Progenitor cell of endocrine pancreas (in vitro differentiated cells): ENCODE measurements at places on chromosomes 6 and 20. TPM values are rescaled to one million over a fixed set of nuclear protein-coding genes. Genes with fewer than 3 reads are reported as not detected.

DNA sequence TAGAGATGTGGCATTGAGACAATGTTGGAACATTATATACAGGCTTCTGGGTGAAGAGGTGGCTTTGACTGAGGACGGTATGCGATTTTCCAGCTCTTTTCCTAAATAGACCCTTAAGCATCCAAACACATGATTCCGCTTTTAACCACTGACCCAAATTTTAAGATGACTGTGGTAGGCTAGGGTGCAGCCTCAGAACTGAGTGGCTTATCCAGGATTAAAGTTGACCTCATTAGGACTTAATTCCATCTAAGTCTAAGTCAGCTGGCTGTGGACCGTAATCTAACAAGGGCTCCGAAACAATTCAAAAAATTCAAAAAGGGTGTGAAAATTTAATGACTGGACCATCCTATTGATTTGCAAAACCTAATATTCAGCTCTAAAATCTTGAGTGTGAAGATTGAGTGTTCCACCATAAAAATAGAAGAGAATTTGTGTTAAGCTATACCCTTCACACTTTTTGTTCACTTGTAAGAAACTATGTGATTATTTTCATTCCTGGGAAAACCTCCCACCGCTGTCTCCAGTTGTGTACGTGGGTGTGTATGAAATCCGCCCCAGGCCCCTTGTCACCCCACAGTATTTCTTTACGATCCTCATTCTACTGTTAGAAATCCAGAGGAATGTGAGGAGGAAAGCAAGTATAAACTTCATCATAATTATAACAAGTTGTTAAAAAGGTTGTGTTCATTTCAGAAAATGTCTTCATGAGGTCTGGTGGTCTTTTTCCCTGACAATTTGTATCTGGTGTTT lies 2.7 kb downstream of the PCMTD2 start:
- H3K4me3 ChIP-seq, result no peak overlapping the region
- no peaks in the 10 kb centered on the region for H3K27me3 ChIP-seq
- H3K36me3 ChIP-seq, result peaks cover 2% of the 10 kb centered on the region
- no peak overlapping the region for H3K27ac ChIP-seq

Gene SOX12
- 54.8 and 59.0 TPM in 2 replicates for total RNA-seq

Gene LRRN4
- 5.6 and 7.7 TPM in 2 replicates for total RNA-seq

Gene MMP24
- total RNA-seq, result 3.4 TPM in 2 replicates

DNA sequence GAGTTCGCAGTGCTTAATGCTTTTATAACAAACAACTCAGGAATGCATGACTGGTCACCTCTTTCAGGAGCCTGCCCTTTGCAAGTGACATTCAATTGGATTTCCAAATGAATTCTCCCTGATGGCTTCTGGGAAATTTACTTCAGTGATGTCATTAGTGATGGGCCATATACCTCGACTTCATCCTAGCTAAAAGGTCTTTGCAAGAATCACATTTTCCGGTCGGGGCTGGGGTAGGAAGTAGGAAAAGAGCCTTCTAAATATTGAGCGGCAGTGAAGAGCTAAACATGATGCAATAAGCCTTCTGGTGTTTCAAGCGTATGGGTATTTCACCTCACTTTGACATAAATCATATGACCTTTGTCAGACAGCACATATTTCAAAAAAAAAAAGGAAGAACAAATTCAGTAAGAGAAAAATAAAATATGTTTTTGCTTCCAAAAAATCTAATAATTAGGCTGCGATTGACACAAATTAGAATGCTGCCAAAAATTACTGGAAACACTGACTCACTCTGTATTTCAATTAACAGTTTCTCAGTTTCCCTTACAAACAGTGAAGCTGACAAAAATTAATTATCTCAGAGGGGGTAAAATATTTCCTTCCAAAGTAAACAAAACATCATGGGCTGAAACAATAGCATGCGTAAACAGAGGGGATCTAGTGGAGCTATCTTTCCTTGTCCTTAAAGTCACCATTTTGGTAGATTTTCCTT lies 39.8 kb downstream of the ADTRP start:
- no peak overlapping the region for H3K4me3 ChIP-seq
- H3K27ac ChIP-seq, result no peak overlapping the region
- H3K36me3 ChIP-seq, result no peaks in the 10 kb centered on the region
- peaks cover 23% of the 10 kb centered on the region for H3K4me1 ChIP-seq
- no peak for DNase-seq
- peaks cover 4% of the 10 kb centered on the region for H3K27me3 ChIP-seq

DNA sequence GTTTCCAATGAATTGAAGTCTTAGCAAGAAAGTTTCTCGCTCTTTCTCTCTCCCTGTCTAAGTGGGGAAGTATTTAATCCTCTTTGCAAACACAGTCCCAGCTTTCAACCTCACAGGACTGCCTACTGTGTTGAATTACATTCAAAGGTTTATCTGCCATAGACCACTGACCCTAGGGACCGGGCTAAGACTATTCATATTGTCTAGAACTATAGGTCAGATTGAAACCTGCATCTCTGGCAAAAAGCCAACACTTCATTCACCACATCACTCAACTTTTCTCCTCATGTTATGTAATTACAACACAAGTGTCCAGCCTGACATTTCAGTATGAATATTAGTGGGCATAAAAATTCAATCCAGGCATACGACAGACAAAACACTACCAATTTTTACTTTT lies 314.7 kb upstream of the RSPO3 start:
- no peak overlapping the region for H3K4me3 ChIP-seq
- H3K36me3 ChIP-seq, result no peaks in the 10 kb centered on the region
- no peak for DNase-seq

DNA sequence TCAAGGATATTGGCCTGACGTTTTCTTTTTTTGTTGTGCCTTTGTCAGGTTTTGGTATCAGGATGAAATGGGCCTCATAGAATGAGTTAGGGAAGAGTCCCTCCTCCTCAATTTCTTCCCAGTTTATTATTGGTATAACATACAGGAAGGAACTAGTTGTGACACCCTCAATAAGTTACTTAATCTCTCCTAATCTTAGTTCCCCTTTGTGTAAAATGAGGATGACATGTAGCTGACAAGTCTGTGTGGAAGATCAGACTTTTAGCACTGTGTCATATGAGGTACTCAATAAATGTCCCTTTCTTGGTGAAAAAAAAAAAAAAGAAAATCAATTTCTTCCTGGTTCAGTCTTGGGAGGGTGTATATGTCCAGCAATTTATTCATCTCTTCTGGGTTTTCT lies 155.8 kb downstream of the PDE7B start:
- no peak for DNase-seq
- no peaks in the 10 kb centered on the region for H3K36me3 ChIP-seq
- H3K27ac ChIP-seq, result no peak overlapping the region
- H3K27me3 ChIP-seq, result no peaks in the 10 kb centered on the region
- no peak overlapping the region for H3K4me3 ChIP-seq
